Activated CD4-positive, alpha-beta memory T cell treated with anti-CD3 and anti-CD28 coated beads, Interleukin-2, amount 10 ng/mL, durations not matched to agents 7 days and 5 days (primary cell): ENCODE measurements at places on chromosomes 4 and X. TPM values are rescaled to one million over a fixed set of nuclear protein-coding genes. Genes with fewer than 3 reads are reported as not detected.

DNA sequence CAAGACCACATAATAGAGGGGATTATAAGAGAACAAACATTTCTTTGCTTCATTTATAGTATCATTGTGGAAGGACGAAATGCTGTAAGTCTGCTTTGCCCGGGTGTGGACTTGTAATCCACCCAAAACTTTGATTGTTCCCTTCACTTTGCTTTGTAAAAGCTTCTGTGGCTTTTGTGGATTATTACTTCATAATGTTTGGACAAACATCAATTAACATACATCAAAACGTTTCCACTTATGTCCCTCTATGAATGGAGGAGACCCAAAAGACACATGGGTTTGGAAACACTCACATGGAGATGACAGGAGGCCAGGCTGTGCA lies 415.4 kb downstream of the SPRY1 start:
- no peaks in the 10 kb centered on the region for H3K4me1 ChIP-seq
- no peak overlapping the region for H3K4me3 ChIP-seq
- no peak for DNase-seq
- no peak overlapping the region for H3K27ac ChIP-seq

DNA sequence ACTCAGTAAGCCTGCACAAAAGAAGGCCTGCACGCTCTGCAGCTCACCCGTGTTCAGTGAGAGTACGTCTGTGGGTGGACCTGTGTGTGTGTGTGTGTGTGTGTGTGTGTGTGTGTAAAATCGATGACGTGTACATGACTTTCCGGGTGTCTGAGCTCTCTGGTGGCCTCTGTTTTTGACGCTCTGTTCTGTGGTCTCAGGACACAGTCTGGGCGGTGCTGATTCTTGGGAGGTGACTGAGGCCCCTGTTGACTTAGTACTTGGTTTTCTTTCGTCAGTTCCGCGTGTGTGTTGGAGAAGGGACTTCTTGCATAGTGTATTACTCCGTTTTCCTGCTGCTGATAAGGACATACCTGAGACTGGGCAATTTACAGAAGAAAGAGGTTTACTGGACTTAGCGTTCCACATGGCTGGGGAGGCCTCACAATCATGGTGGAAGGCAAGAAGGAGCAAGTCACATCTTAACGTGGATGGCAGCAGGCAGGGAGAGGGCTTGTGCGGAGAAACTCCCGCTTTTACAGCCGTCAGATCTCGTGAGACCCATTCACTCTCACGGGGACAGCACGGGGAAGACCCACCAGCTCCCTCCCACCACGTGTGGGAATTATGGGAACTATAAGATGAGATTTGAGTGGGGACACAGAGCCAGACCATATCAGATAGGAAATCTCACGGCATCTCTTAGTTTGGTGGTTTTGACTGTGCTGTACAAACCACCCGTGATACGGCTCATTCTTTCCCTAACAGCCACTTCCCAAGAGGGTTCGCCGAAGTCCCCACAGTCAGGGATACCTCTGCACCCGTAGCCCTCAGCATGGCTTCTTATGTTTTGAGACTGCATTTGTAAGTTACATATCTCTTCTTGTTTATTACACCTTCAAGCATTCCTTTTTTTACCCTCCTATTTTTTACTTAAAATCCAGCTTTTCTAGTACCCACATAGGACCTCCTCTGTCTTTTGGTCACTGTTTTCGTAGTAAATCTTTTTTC lies 24.5 kb downstream of the UVSSA start:
- no peak overlapping the region for H3K4me3 ChIP-seq
- H3K27ac ChIP-seq: no peak overlapping the region
- DNase-seq: no peak

DNA sequence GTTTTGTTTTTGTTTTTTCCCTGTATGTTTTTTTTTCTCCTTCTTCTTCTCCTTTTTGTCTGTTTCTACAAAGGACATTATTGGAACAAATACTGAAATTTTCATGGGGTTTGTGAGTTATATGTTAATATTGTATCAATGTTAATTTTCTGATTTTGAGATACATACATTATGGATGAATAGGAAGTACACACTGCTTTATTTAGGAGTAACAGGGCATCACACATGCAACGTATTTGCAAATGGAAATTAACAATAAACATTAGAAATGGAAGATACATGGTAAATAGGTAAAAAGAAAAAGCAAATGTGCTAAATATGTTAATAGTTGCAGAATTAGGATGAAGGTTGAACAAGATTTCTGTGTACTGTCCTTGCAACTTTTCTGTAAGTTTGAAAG lies 477.2 kb upstream of the INTU start:
- no peaks in the 10 kb centered on the region for H3K36me3 ChIP-seq
- H3K27ac ChIP-seq: no peak overlapping the region
- H3K4me3 ChIP-seq: no peak overlapping the region
- H3K27me3 ChIP-seq: no peaks in the 10 kb centered on the region
- no peak for DNase-seq

GRCh38 chr4:153222707-153223426 lies 18.6 kb downstream of the TRIM2 start:
- H3K4me3 ChIP-seq: peak overlapping the region; percentile 65
- no peak overlapping the region for H3K27ac ChIP-seq
- peak; percentile 23 for DNase-seq
- peaks cover 7% of the 10 kb centered on the region for H3K36me3 ChIP-seq

GRCh38 chrX:123600181-123600580 lies 132.7 kb downstream of the THOC2 start:
- peaks cover 21% of the 10 kb centered on the region for H3K36me3 ChIP-seq
- DNase-seq: no peak
- H3K27me3 ChIP-seq: no peaks in the 10 kb centered on the region
- no peak overlapping the region for H3K4me3 ChIP-seq
- H3K27ac ChIP-seq: no peak overlapping the region

DNA sequence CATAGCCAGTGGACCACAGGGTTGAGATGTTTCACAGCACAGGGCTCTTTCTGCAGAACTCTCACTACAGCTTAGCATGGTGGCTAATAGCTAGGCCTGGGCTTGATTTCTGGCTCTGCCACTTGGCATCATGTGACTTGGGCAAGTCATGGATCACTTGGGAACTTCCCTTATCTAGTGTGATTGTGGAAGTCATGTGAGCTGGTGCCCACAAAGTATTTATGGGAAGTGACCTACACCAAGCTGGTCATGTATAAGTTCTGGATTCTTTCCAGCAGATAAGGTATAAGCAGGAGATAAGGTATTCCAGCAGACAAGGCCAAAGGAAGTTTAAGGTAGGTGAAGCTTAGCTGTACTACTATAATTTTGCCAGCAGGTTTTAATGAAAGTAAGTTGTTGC lies 61.0 kb downstream of the REELD1 start:
- no peaks in the 10 kb centered on the region for H3K36me3 ChIP-seq
- H3K27me3 ChIP-seq: no peaks in the 10 kb centered on the region
- H3K4me3 ChIP-seq: no peak overlapping the region
- no peak for DNase-seq
- no peaks in the 10 kb centered on the region for H3K4me1 ChIP-seq
- no peak overlapping the region for H3K27ac ChIP-seq

DNA sequence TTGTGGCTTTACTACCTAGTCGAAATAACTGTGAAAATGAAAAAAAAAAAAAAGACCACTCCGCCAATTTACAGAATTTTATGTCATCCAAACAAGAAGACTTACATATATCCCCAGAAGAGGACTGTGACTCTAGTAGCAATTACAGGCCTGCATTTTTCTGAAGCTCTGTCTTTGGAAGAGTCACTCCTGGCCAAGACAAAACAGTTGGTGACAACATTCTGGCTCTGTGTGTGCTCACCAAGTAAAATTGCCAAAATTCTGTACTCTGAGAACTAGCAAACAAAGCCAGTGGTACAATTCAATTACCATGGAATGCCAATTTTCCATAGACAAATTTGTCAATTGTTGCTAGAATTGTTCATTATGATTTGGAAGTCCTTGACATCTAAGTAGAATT lies 311.1 kb downstream of the PDGFC start:
- H3K4me3 ChIP-seq: no peak overlapping the region
- DNase-seq: no peak
- no peaks in the 10 kb centered on the region for H3K36me3 ChIP-seq
- H3K27ac ChIP-seq: no peak overlapping the region
- no peaks in the 10 kb centered on the region for H3K4me1 ChIP-seq
- no peaks in the 10 kb centered on the region for H3K27me3 ChIP-seq

DNA sequence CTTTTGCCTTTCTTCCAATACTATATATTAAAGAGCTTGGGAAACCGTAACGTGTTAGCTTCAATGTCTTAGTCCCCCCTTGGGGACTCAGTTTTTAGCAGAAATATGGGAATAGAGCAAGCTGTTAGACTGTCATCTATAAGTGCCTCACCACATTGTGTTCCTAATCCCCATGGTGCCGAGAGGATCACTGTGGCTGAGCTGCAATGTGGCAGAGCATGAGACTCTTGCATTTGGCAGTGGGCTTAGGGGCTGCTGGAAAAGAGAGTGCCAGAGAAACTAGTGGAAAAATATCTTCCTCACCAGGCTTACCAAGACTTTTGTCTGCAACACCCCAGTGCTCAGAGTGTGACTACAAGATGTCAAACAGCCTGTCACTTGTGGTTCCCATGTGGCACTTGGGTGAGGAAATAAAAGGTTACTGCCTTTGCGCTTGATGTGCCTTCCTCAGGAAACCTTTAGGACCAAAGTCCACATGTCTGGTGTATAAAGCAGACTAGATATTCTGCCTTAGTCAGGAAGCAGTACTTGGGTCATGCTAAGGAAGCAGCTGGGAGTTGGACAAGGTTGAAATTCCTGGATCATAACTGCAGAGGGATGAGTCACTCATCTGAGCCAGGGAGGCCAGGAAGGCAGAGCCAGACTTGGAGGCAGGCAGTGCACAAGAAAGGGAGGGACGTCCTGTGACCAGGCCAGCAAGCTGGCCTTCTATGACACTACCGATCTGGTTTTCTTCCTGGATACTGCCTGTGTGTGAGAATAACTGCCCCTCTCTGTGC lies 9.7 kb upstream of the MAGEA4 start:
- DNase-seq: no peak
- no peak overlapping the region for H3K4me3 ChIP-seq
- H3K27ac ChIP-seq: no peak overlapping the region
- no peaks in the 10 kb centered on the region for H3K27me3 ChIP-seq

- no peaks in the 10 kb centered on the region for H3K27me3 ChIP-seq
- DNase-seq: no peak
- no peaks in the 10 kb centered on the region for H3K36me3 ChIP-seq
- no peaks in the 10 kb centered on the region for H3K4me1 ChIP-seq
- H3K27ac ChIP-seq: no peak overlapping the region
- no peak overlapping the region for H3K4me3 ChIP-seq
Observed at GRCh38 chr4:84001876-84002569, 466.1 kb downstream of the GPAT3 start.

DNA sequence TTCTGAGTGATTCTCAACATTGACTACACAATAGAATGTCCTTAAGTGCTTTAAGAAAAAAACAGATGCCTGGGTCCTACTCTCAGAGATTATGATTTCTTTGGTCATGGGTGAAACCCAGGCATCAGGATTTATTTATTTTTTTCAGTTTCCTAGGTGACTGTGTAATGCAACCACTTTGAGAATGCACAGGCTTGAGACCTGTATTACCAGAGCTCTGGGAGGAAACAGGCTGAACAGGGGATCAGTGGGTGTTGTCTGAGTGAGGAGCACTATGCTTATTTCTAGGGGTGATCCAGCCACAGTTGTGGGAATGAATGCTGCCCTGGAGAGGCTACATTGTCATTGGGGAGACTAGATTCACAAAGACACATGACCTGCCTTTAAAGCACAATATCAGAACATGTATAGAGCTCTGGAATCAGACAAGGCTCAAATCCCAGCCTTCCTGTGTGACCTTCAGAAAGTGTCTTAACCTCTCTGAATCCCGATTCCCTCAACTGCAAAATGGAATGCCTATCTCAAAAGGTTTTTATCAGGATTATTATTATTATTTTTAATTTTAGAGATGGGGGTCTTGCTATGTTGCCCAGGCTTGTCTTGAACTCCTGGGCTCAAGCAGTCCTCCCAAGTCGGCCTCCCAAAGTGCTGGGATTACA lies 61.6 kb upstream of the PRPS1 start:
- no peak overlapping the region for H3K4me3 ChIP-seq
- H3K4me1 ChIP-seq: no peaks in the 10 kb centered on the region
- H3K36me3 ChIP-seq: no peaks in the 10 kb centered on the region
- H3K27ac ChIP-seq: no peak overlapping the region

- no peak overlapping the region for H3K27ac ChIP-seq
- no peaks in the 10 kb centered on the region for H3K27me3 ChIP-seq
- no peak for DNase-seq
- H3K4me1 ChIP-seq: peaks cover 61% of the 10 kb centered on the region
Observed at GRCh38 chr4:184451726-184452125, 22.6 kb downstream of the IRF2 start.

GRCh38 chr4:168713253-168713652 lies 216.4 kb downstream of the PALLD start:
- H3K27ac ChIP-seq: no peak overlapping the region
- peaks cover 3% of the 10 kb centered on the region for H3K27me3 ChIP-seq
- H3K4me3 ChIP-seq: no peak overlapping the region
- H3K36me3 ChIP-seq: no peaks in the 10 kb centered on the region
- no peak for DNase-seq

GRCh38 chr4:147842573-147842972 lies 110.7 kb downstream of the ARHGAP10 start:
- peaks cover 9% of the 10 kb centered on the region for H3K36me3 ChIP-seq
- H3K4me3 ChIP-seq: no peak overlapping the region
- peaks cover 2% of the 10 kb centered on the region for H3K4me1 ChIP-seq
- no peak overlapping the region for H3K27ac ChIP-seq
- H3K27me3 ChIP-seq: no peaks in the 10 kb centered on the region

DNA sequence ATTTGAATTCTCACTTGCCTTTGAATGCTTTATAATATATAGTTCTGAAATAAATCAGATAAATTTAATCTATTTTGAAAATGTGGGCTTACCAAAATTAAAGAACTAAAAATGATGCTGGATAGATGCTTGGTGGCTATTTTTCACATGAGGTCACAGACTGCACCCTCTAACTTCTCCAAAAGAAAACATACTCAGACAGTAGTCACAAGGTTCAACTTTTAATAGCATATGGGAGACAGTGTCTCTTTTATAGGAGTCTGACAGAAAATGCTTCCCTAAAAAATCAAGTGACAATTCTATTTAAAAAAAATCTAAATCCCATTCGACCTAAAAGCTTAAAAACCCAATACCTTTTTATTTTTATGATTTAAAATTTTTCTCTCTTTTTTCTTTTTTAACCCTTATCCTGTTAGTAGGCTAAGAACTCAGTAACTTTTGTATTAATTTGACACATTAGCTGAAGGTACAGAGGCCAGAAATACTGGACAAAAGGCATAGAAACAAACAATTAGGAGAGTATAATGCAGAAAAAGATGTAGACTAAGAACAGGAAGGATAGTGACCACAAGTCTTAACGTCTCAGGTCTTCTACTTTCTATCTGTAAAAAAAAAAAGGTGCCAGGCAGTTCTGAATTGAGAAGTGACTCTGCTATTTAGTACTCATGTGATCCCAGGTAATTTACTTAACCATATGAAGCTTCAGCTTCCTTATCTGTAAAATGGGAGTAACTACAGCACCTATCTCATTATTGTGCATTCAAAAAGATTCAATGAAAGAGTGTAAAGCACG lies 7.6 kb downstream of the TIGD4 start:
- H3K4me1 ChIP-seq: peaks cover 12% of the 10 kb centered on the region
- no peak for DNase-seq
- H3K36me3 ChIP-seq: peaks cover 2% of the 10 kb centered on the region
- H3K27me3 ChIP-seq: peaks cover 5% of the 10 kb centered on the region
- no peak overlapping the region for H3K27ac ChIP-seq
- no peak overlapping the region for H3K4me3 ChIP-seq

FAM241A gene
- total RNA-seq: 1.4 TPM

ADH1C gene
- total RNA-seq: not detected

ATP2B3 gene
- not detected for total RNA-seq

EGF gene
- total RNA-seq: not detected

KLHL13 gene
- not detected for total RNA-seq

GRPR gene
- total RNA-seq: not detected

ANAPC4 gene
- 41.2 TPM for total RNA-seq

FRMD7 gene
- not detected for total RNA-seq

DMRTC1 gene
- total RNA-seq: not detected

BRS3 gene
- total RNA-seq: not detected
